ENCODE measurements at places on chromosomes 1 and 21.

DNA sequence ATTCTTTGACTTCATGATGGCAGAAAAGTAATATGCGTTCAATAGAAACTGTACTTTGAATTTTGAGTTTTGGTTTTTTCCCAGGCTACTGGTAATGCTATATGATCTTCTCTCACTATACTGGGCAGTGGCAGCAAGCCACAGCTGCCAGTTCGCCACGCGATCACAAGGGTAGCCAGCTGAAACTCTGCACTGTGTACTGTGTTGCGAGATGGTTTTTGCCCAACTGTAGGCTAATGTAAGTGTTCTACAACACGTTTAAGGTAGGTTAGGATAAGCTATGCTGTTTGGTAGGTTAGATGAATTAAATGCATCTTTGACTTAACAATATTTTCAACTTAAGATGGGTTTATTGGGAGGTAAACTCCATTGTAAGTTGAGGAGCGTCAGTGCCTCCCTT lies 123.1 kb downstream of the NRDC start:
- DNase-seq: no peak

- DNase-seq: no peak
These were observed 45.6 kb upstream of the RGS2 start for GRCh38 chr1:192763243-192763642.

DNA sequence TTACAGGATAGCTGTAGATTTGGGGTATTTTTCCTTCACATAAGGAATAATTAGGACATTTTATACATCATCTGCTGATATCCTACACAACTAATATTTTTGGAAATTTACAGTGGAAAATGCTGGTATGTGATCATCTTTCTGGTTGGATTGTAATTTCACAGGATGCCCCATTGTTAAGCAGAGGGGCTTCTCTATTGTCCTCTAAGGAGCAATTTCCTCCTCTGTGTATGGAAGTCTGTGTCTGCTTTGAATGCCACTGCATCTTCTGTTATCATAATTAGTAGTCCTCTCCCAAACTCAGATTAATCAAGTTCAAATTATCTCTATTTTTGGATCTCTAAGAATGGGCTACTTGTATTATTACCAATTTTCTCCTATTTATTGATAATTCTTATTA lies 988.1 kb upstream of the B3GALT2 start:
- no peak for DNase-seq

GRCh38 chr1:76807543-76808260 lies 59.6 kb upstream of the ST6GALNAC5 start:
- DNase-seq: no peak
